ENCODE measurements at places on chromosomes 1 and 21.

DNA sequence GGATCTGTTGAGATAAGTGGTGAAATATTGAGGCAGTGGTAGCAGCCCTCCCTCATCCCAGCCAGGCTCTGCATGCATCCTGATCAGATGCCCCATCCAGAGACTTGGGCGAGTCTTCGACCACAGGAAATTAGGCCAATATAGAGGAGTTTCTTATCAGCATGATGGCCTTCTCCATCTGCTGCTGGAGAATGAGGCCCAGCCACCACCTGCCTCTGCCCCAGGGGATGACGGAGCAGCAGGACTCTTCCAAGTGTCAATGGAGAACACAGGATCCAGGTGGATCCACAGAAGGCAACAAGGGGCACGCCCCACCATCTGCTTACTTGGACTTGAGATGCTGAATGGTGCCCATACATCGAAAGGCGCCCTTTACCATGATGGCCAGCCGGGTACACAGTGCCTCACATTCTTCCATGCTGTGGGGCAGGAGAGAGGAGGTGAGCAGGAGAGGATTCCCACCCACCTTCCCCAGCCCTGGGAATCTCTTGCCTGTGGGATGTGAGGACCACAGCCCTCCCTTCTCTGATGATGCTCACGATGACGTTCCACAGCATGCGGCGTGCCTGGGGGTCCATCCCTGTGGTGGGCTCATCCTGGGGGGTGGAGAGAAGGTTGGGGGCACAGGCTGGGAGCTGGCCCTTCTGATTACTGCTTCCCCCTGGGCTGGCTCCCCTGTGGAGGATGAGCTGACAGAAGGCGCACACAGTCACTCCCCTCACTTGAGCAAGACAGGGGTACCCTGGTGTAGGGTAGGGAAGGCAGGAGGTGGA is 91.5 kb upstream of the GCLM start:
- no peak for DNase-seq

GRCh38 chr1:238895911-238896310 is 490.5 kb upstream of the CHRM3 start:
- DNase-seq, result no peak

- DNase-seq, result no peak
Observed at GRCh38 chr1:15066191-15066590, 87.4 kb upstream of the TMEM51 start.

GRCh38 chr1:195709821-195710220 is 898.4 kb downstream of the KCNT2 start:
- DNase-seq, result no peak

DNA sequence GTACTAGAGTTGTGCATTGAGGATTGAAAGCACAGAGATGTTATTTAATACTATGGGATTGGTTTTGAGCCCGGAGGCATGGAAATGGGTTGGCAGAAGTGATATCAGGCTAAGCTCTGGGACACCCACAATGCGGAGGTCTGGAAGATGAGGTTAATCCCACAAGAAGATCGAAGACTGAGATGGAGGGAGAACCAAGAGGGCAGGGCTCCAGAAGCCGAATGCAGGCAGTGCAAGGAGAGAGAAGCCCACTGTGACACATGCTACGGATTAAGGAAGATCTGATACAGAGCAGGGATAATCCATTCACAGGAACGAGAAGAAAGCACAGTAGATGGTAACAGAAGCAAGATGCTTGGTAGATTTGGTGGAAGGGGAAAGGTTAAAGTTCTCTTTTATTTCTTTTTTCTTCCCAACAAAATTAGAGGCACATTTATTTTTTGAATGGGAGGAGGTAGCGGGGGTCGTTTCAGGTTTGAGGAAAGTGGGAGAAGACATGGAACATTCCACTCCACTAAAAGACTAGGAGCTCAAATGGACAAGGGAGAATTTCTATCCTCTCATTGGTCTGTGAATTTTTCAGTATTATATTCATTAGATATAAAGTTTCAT is 113.2 kb downstream of the NCAM2 start:
- DNase-seq, result no peak

GRCh38 chr1:43348809-43349593 is 9.8 kb upstream of the CDC20 start:
- DNase-seq, result no peak

- no peak for DNase-seq
Observed at GRCh38 chr1:52659851-52660596, 27.1 kb downstream of the SHISAL2A start.

DNA sequence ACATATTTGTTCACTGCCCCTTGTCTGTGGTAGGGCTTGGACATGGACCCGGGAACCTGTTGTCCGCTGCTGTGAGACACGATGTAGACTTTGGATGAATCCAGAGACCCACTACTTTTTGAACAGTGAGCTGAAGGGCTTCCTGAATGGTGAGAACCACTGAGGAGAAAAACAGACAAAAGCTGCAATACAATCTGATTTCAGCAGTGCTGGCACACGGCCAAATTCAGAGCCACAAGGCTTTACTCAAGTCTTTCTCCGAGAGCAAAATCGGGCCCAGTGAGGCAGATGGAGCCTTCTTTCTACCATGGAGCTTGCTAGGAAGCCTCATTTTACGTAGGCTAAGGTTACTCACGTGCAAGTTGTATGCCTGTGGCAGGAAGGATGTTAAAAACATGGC is 197.6 kb downstream of the SIPA1L2 start:
- DNase-seq, result no peak

- peak; percentile 54 for DNase-seq
Observed at GRCh38 chr21:42039470-42039901, 29.3 kb upstream of the ZBTB21 start.

DNA sequence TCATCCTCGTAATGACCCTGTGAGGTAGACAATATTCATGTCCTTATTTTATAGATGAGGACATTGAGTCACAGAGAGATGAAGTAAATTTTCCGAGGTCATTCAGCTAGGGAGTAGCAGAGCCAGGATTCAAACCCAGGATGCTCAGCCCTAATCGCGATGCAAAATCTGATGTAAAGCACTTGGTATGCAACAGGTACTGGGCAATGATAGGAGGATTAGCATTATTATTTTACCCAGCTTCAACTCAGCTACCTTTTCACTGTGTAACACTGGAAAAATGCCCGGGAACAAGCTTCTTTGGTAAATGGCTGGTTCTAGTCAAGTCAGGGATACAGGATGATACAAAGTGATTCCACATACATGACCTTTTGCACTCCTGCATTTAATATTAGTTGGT is 88.7 kb downstream of the ATP1A1 start:
- no peak for DNase-seq

- no peak for DNase-seq
Observed at GRCh38 chr21:20661745-20662422, 336.3 kb upstream of the NCAM2 start.

- DNase-seq, result no peak
Observed at GRCh38 chr21:39968010-39968409, 100.8 kb downstream of the PCP4 start.

- peak; percentile 8 for DNase-seq
Observed at GRCh38 chr1:22536506-22536905, 26.8 kb upstream of the EPHA8 start.

DNA sequence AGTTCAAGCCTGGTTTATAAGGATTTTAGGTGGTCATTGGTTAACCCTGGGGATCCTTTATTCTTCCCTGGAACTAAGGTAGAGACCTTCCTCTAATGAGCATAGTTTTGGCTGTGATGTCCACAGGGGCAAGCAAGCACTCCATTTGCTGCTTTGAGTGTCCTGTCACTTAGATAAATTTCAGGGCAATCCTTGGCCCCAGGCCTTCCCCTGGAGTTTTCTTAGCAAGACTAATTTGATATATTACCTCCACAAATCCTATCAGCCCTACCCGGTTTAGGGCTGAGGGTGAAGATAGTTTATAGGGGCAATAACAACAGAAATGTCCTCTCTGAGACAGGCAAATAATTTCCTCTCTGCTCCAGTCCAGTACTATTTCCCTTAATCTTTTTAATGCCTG is 166.6 kb downstream of the CYYR1 start:
- DNase-seq, result no peak

- DNase-seq, result no peak
Observed at GRCh38 chr1:231264642-231265041, 23.6 kb downstream of the GNPAT start.

GRCh38 chr21:42423197-42423675 is 19.5 kb downstream of the UBASH3A start:
- DNase-seq, result no peak

- no peak for DNase-seq
Observed at GRCh38 chr1:62882201-62883104, 98.5 kb downstream of the ATG4C start.

GRCh38 chr1:82073071-82073470 is 272.3 kb downstream of the ADGRL2 start:
- DNase-seq, result no peak

- DNase-seq, result no peak
Observed at GRCh38 chr1:38006008-38006828, 904 bp upstream of the FHL3 start.

DNA sequence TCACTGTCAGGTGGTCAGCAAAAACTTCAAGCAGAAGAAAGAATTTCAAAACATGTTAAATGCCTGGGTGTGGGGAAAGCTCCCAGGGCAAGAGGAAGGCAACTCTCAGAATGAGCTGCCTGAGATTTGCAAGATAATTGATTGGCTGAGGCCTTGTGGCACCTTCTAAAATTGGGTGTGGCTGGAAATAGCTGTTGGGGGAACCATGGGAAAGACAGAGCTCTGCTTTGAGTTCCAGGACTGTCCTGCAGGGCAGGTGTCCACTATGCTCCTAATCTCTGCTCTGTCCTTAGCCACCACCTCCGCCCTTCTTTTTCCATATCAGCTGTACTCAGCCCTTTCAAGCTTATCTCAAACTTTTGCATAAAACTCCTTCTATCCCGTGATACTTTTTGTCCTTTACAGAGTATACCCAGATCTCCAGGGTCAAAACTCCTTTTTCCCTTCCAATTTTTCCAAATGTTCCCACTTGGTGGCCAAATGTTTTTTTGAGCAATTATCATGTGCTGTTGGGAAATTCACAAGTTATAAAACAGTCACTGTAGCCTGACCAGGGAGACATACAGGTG is 23.8 kb upstream of the PPP2R5A start:
- DNase-seq, result no peak

- no peak for DNase-seq
Observed at GRCh38 chr1:184425449-184426277, 38.8 kb downstream of the C1orf21 start.

Measured in stromal cell of bone marrow (primary cell).